ENCODE measurements at places on chromosomes 7 and 10. TPM values are rescaled to one million over a fixed set of nuclear protein-coding genes. Genes with fewer than 3 reads are reported as not detected.

Gene LIPN
- 0.30 TPM for total RNA-seq

Gene FAM237B
- total RNA-seq, result not detected

DNA sequence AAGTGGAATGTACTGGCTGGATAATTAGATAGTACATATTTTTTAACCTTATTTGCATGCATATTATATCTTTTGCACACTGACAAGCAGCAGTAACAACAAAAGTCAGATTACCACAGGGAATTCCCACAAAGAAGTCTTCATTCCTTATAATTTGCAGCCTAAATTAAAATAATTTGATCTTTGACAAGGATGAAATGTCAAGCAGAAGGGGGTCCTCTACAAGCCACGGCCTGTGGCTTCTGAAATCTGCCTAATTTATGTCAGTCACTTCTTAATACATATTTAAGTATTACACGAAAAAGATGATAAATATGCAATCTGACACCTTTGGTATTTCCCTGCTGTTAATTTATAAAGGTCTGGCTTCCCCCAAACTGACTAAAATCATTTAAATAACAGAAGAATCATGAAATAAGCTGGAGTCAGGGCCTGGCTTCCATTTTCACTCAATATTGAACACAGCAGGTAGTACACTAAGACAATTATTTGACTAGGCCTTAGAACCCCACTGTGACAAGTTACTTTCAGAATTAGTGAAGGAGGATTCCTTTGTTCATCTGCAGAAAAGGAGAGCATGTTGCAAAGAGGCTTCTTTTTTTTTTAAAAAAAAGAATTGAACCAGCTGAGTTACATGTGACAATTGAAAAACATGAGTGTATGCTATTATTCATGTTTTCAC is 351.1 kb upstream of the ETV1 start:
- no peak for DNase-seq

Gene OLAH
- 0.79 TPM for total RNA-seq

DNA sequence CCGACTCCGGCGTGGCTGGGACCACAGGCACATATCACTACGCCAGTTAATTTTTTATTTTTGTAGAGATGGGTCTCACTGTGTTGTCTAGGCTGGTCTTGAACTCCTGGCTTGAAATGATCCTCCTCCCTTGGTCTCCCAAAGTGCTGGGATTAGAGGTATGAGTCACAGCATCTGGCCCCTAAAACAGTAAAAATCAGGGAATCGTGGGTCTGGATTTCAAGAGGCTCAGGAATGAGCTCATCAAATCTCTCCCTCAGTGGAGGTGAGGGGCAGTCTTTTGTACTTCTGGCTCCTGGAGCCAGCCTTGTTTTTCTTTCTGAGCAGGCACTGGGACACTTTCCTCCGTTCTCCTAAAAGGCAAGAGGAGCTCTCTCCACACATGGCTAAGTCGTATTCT is 32.1 kb upstream of the RHEB start:
- no peak for DNase-seq
